ENCODE measurements at places on chromosomes 5 and 9.
A peak's percentile ranks its signal among the peaks of the same experiment; 100 is the strongest.

- DNase-seq: no peak
Measured at GRCh38 chr9:109190151-109190550, 23.1 kb upstream of the FRRS1L start.

DNA sequence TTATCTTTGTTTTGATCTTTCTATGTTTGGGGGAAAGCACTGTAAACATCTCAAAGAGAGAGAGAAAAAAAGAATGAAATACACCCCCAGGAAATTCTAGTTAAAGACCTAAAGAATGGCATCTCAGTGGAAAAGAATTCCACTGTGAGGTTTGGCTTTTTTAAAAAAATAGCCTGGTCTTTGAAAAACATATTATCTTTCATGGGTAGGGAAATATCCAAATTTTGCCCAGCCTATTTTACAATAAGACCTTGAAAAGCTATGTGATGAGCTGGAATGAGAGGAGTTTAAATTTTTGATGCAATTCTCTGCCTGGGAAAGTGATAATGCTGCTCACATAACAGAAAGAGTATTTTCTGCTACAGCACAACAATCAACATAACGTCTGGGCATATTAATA lies 348.1 kb upstream of the WWC1 start:
- DNase-seq: no peak

DNA sequence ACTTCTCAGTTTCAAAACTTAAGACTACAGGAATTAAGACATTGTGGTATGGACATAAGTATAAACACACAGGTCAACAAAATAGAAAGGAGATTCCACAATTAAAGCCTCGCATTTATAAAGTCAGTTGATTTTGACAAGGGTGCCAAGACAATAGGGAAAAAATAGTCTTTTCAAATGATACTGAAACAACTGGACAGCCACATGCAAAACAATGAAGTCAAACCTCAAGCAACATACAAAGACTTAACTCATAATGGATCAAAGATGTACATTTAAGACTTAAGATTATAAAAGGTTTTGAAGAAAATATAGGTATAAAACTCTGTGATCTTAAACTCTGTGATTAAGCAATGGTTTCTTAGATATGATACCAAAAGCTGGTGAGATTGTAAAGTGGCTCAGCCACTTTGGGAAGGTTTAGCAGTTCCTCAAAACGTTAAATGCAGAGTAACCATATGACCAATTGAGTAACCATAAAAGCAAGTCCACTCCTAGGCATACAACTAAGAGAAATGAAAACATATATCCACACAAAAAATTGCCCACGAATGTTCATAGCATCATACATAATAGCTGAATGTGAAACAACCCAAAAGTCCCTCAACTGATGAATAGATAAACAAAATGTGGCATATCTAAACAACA lies 22.0 kb downstream of the HINT1 start:
- DNase-seq: no peak

GRCh38 chr5:148799737-148800527 lies 26.5 kb upstream of the ADRB2 start:
- no peak for DNase-seq

DNA sequence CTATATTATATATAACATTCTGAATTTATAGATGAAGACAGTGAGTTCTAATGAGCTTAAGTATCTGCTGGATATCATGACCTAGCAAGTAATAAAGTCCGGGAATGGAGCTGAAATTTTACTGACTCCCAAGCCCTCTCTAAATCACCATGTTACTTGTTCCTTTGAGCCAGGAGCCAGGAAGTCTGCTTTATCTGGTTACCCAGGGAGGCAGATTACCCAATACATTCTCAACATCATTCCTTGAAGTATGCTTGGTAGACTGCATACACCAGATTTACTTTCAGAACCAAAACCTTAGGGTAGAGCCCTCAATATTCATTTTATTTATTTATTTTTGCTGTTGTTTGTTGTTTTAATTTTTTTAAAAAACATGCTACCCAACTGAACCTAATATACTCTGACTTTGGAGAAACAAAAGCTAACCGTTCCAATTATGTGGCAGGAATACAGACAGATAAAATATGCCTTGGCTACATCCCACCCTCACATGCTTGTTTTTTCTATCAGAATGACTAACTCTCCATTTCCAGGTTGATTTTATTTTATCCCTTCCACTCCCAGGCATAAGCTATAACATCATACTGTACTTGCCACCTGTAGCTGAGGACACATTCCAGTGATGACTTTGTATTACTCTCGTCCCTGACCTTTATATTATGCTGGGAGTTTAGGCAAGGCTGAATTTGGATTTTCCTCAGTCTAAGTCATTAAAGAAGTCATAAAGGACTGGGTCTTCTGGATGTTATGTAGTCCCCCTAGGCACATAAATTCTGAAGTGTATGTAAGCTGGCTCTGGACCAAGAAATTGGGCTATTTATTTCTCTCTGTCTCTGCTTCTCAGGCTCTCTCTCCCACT lies 82.0 kb downstream of the YIPF5 start:
- DNase-seq: no peak

GRCh38 chr5:68730220-68730978 lies 363.4 kb upstream of the SLC30A5 start:
- no peak for DNase-seq

DNA sequence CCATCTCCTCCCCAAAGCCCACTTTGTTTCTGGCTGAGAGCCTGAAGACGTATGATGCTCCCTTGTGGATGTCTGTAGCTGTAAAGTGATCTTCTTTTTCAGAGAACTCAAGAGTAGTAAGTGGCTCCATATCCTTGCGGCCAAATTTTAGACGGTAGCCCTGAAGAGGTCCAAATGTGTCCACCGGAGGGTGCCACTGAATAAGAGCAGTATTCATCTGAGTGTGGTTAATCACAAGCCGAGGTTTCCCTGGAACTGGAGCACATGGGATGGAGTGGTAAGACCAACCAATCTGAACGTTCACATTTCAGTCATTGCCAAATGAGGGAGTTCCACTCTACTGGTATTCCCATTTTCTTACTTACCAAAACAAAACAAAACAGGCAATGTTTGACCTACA lies 686.5 kb upstream of the DMAC1 start:
- DNase-seq: peak; percentile 70

GRCh38 chr9:136623842-136624183 lies 38.9 kb upstream of the EGFL7 start:
- DNase-seq: no peak

DNA sequence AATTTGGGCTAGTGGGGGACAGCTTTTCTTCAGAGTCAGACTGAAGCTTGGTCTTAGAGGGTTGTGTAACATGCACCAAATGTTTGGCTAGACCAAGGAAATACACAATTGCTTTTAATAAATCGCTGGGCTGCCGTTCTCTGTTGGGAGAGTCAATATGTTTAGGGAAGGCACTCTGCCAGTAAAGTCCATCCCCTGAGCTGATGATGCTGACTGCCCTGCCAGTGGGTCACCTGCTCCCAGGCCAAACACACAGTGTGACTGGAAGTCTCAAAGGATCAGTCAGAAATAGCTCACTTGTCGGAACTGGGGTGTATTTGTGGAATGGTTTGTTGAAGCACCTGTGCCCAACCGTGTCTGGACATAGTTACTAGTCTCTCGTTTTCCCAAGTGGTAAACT lies 17.9 kb upstream of the ZNF474 start:
- no peak for DNase-seq

DNA sequence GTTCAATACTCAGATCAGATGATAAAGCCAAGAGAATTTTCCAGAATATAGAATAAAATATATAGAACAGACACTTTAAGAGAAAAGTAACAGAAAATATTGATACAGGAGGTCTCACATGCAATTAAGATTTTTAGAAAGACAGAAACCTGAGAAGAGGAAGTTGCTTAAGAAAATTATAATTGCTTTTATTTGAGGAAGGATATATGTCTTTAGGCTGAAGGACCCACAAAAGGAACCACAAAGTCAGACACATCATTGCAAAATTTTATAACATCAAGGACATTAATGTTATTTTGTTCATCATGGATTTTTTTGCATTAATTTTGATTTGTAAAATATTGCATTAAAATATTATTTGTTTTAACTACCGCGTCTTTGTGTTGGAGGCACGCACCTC lies 141.5 kb downstream of the FSTL4 start:
- no peak for DNase-seq

- no peak for DNase-seq
Measured at GRCh38 chr5:39521940-39522590, 97.3 kb upstream of the DAB2 start.
